Transverse colon (tissue), 4 donors: ENCODE measurements at places on chromosomes 2 and 18.

DNA sequence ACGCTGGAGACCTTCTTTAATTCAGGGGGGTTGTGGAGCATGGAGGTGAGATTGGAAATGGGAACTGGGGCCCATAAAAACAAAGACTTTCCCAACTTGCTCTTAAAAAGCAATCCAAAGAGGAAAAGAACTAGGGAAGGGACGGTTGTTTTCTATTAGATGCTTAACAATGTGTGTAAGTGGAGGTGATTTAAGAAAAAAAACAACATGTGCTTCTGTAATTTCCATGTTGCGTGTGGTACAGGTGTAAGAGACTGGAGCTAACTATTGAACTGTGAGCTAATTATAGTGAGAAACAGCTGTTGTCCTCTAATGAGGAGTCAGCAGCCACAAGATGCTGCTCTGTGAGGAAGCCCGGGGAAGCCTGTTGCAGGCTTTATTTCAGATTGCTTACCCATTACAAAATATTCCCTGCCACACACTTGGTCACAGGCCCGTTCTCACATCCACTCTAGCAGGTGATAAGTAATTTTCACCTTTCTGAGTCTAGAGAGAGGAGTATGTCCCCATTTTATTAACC is 280.6 kb upstream of the PARD3B start:
- no peak for DNase-seq

DNA sequence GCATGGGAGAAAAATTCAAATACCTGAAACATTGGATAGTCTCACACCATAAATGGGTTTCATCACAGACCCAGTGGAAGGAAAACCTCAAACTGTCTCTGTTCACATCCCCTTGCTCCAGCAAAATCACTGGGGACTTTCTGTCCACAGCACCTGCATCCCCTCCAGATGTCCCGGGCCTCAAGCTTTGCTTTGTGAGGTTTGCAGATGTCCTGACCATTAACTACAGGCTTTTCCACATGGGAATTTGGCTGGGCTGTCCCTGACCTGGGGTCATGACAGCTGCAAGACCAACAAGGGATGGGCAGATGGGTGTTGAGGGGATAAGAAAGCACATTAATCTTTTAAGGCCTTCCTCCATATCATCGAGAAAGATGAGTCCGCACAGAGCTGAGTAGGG is 427.9 kb downstream of the TXNL1 start:
- no peak for DNase-seq

- DNase-seq: no peak
Observed at GRCh38 chr2:575030-575726, 102.0 kb downstream of the TMEM18 start.

DNA sequence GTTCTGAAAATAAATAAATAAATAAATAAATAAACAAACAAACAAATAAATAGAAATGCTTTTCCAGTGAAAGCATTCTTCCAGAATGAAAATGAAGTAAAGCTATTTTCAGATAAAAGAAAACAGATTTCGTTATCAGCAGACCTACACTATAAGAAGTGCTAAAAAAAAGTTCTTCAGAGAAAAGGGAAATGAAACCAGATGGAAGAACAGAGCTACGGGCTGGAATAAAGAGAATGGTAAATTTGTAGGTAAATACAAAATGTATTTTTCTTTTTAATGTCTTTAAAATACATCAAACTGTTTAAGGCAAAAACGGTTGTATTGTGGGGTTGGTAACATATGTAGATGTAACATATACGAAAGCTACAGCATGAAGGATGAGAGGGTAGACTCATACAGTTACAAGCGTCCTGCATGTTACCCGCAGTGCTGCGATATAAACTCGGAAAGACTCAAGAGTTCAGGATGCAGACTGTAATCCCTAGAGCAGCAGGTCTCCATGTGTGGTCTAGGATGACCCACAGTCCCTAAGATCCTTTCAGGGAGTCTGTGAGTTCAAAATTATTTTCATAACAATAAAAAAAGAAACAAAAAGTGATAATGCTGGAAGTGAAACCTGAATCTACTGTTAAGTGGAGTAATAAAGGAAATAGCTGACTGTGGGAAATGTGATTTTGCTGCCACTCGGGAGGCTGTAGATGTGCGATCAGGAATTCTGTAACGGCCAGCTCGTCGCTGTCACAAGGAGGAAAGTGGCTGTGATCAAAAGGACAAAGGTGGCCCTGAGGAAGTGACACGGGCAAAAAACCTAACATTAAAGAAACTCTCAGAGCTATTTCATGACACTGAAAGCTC is 5.3 kb upstream of the RAB12 start:
- DNase-seq: no peak

- DNase-seq: no peak
Observed at GRCh38 chr2:28469304-28469703, 26.6 kb upstream of the PLB1 start.

DNA sequence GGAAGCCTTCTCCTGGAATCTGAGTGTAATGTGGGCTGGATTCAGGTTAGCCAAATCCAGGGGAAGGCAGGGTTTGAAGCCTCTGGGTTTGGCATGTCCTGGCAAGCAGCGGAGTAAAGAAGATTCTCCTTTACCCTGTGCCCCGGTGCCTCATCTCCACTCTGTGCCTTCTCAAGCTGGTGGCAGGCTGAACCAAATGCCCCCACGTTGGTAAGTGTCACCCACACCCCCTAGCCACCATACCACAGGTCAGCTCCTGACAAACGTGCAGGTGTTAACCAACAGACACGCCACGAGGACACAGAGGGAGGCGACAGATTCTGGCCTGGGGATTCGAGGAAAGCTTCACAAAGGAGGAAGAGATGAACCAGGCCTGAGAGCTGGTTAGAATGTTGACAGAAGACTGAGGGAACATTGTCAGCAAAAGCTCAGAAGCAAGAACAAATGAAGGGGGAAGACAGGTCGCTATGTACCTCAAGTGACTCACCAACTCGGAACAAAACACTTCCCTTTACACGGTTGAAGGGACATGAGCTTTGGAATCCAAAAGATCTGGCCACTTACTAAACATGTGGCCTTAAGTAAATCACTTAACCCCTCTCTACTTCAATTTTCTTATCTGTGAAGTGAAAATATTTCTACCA is 85.2 kb upstream of the LCLAT1 start:
- DNase-seq: no peak

GRCh38 chr2:177193240-177193639 is 19.4 kb upstream of the HNRNPA3 start:
- DNase-seq: no peak

- no peak for DNase-seq
Observed at GRCh38 chr18:56323673-56324072, 314.7 kb downstream of the TXNL1 start.

- DNase-seq: no peak
Observed at GRCh38 chr2:25386971-25387875, 45.5 kb upstream of the DNMT3A start.

GRCh38 chr2:42095923-42096408 is 48.1 kb downstream of the PKDCC start:
- peak; percentile 86 for DNase-seq

DNA sequence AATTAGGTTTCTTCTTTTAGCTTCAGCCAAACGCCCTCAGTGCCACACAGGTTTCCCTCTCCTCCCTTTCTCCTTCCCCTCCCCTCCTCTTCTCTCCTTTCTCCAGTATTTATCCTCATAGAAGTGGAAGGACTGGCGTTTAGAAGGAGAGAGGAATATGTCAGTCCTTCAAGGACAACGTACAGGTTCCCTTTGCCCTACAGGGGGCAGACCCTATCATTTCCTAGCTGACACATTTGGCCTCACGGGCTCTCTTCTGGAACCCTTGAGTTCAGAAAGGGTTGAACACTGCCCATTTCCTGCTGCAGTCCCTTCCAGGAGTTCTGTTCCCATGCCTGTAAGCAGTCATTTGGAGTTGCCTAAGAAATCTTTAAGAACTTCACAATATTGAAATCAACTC is 46.1 kb downstream of the CDCA7 start:
- DNase-seq: no peak

DNA sequence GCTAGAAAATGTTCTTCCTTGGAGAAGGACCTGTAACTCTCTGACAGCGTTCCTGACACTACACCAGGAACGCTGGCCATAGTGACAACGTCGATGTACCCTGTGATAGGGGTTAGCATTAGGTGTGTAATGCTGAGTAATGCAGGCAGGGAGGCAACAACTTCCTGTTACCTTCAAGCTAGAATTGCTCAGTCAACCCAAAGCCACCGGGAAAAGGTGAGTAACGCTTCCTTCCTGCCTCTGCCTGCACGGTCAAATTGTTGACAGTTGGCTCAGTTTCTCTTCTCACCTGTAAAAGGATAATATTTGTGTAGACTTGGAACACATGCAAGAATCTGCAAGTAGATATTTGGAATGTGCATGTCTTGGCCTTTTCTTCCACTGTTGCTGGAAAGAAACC is 12.7 kb downstream of the FAM110C start:
- DNase-seq: peak; percentile 68

DNA sequence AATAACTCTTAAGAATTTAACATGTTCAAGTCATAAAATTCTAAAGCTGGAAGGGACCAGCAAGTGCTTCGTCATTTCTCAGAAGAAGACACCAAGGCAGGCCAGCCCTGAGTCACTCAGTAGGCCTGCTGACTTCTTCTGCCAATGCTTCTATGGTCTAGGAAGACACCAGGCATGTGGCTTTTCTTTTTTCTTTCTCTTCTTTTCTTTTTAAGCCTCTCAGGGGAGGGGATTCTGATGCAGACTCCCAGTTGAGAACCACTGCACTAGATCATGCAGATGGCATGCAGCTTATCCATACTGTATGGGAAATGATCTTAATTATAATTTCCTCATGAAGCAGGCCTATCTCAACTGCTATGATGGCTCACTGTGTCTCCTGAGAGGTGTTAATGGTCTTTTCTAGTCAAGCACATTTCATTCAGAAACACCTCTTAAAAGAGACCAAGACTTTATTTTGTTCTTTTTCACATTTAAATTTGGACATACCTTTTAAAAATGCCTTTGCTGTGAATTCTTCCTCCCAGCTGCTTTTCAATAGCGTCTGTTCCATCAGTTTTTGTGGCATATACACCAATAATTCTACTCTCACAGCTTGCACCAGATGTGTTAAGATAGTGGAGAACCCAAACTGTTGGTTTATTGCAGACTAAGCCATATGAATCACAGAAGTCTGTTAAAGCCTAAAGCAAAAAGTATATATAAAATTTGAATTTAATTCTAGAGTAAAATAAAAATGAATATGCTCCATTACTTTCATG is 11.3 kb downstream of the KCTD18 start:
- DNase-seq: no peak

DNA sequence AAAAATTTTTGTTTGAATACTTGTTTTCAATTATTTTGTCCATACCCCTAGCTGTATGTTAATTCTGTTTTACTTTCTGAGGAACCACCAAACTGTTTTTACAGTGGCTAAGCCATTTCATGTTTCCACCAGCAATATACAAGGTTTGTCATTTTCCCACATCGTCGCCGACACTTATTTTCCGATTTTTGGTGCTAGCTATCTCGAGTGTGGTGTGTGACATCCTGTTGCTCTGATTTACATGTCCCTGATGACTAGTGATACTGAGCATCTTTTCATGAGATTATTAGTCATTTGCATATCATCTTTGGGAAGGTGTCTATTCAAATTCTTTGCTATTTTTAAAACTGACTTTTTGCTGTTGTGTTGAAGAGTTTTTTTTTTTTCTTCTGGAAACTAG is 7.2 kb upstream of the GPC1 start:
- no peak for DNase-seq

DNA sequence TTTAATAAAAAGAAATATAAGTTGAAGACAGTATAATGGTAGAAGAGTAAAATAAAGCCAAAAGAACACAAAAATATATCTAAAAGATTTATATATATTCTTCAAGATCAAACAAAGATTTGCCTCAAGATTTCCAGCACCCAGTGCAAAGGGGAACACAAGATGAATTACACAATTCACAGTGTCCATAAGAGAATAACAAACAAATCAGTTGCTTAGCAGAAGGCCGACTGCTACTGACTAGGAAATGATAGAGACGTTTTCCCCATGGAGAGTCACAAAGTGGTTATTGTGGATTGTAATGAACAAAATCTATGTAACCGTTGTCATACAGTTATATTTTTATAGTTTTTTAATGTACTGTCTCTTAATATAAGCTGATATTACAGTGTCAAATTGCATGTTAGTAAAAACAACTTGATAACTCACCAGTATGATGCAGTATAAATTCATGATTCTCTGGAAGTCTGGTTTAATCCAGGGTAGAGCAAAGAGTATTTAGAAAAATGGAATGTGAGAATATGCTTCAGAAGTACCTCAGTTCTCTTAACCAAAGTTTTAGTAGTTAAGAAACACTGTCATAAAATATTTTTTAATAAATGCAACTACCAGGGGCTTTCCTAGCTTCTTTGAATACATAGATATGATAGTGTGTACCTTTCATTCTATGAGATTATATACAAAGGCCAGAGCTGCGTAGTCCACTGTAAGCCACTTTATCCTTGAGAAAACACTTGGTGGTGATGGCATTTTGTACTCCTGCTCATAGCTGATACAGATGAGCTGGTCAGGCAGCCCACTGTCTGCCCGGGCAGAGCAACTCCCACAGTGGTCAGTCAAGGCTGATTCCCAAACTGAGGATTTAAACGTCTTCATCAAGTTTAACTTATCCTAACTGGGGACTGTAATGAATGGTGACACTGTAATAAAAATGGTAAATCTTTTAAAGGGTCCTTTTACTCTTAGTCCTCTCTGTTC is 180.5 kb upstream of the DTNA start:
- DNase-seq: no peak

- DNase-seq: no peak
Observed at GRCh38 chr2:237120916-237121315, 35.2 kb downstream of the COPS8 start.

GRCh38 chr2:1973636-1974035 is 229.3 kb upstream of the PXDN start:
- DNase-seq: no peak

GRCh38 chr2:170813611-170814532 is 2.8 kb upstream of the GAD1 start:
- no peak for DNase-seq

DNA sequence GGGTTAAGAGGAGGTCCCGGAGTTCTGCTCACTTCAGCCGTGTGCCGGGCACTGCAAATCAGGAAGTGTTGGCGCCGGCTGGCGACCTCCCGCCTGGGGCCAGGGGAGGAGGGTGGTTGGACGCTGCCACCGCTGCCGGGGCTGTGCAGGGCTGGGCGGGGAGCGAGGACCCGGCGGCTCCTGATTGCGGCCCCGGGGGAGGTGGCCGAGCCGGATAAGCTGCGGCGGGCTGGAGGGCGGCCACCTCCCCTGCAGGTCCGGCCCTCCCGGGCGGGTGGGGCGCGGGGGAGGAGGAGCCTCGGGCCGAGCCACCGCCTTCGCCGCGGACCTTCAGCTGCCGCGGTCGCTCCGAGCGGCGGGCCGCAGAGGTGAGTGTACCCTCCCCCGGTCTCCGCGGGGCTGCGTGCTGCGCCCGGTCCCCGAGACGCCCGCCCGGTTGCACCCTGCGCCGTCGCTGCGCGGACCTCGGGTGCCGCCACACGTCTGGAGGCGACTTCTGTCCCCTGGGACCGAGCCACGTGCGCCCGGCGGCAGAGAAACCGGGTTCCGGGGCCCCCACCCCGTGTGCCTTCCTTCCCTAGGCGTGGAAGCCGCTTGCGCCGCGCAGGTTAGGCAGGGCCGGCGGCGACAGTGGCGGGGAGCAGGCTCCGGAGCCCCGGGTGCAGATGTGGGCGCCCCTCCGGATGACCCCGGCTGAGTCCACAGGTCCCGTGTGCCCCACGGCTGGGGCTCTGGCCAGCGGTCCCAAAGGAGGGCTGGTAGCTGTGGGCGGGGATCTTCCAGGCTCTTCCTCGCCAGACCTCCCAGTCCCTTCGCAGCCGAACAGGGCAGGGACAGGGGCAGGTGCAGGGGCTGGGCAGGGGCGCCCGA is at the start of gene STEAP3:
STEAP3 (plus strand) TSS at position 314 of the 870 bp plus-strand sequence. CDS start 7,179 bp downstream, outside the sequence.
- peak; percentile 86 for DNase-seq
